ENCODE measurements at places on chromosomes 5 and 9. TPM values are rescaled to one million over a fixed set of nuclear protein-coding genes. Genes with fewer than 3 reads are reported as not detected.

Gene TICAM2
- total RNA-seq, result 4.0 TPM

- H3K27me3 ChIP-seq, result peaks cover 2% of the 10 kb centered on the region
- H3K27ac ChIP-seq, result no peak overlapping the region
- no peak for DNase-seq
- peaks cover 7% of the 10 kb centered on the region for H3K36me3 ChIP-seq
These were observed 2.8 kb downstream of the NIPSNAP3A start for GRCh38 chr9:104750185-104750767.

DNA sequence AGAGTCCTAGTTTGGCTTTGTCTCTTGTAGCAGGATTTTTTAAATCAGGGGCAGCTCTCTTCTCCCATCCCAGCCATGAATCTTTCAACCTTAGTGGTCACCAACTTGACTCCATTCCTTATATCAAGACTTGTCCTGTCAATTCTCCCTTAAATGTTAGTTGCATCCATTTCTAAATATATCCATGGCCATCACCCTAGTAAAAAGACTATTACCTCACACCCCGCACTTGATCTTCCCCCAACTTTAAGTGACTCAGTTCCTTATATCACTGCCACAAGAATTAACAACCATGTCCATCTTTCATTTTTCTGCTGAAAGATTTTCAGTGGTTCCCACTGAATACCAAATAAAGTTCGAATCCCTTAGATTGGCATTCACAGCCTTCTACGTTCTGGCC, 67.0 kb downstream of the STX17 start:
- DNase-seq, result no peak
- no peak overlapping the region for H3K4me3 ChIP-seq
- H3K27me3 ChIP-seq, result no peaks in the 10 kb centered on the region
- no peak overlapping the region for H3K27ac ChIP-seq
- H3K4me1 ChIP-seq, result no peaks in the 10 kb centered on the region

Gene ZNF483
- 2.4 TPM for total RNA-seq

DNA sequence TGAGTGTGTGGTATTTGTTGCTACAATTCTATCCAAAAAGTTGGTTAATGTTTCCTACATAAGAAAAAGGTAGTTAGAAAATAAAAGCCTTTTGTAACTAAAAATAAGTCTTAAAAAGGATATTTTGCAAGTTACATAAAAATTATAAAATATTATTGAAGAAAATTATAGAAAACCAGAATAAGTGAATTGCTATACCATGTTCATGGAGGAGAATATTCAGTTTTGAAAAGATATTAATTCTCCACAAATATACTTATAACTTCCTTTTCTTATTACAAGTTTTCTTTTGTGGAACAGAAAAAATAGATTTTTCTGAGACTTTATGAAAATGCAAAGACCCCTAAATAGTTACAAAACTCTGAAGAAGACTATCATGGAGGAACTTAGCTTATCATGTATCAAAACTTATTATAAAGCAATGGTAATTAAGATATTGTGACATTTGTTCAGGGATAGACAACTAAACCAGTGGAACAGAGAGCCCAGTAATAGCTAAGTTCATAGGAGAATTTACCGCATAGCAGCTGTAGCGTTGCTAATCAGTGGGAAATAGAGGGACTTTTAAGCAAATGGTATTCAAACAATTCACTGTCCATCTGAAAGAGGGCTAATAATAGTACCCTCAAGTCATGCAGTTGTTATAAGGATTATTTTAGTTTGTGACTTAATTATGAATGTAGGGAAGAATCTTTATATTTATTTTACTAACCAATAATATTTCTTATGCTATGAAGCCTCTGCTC, 515.2 kb upstream of the ZNF608 start:
- H3K27me3 ChIP-seq, result no peaks in the 10 kb centered on the region
- H3K36me3 ChIP-seq, result peaks cover 1% of the 10 kb centered on the region
- no peak overlapping the region for H3K4me3 ChIP-seq
- peaks cover 7% of the 10 kb centered on the region for H3K4me1 ChIP-seq
- no peak for DNase-seq
- H3K27ac ChIP-seq, result no peak overlapping the region

Gene C5orf63
- 0.77 TPM for total RNA-seq

DNA sequence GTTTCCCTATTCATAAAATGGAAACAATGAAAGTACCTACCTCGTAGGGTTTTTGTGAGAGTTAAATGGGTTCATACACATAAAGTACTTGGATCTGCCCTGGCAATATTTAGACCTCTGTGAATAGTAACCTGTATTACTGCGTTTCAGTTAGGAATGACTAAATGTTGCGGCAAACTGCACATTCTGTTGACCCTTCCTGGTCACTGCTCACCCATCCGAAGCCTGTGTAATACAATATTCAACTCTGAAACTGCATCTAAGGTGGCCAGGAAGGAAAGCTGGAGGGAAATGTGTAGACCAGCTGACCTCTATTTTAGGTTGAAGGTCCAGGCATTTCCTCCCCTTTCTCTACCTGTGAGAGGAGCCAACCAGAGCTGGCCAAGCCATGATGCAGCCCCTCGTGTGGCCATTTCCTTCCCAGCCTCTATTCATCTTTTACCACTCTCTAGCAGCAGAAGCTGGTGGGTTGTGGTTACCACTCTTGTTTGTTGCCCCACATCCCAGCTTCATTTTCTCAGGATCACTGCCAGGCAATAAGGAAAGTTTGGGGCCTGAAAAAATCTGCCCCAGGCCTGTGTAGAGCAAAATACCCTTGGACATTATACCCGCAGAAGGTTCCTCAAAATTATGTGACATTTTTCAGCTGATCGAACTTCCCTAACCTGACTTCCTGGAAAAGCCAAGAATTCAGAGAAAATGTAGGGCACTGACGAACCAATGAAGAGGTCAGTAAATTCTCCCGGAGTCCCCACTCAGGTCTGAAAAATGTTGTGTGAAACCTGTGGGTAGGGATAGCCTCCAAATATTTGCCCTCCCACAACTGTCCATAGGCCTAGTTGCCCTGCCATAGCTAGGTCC, 20.5 kb upstream of the PDCD1LG2 start:
- H3K4me3 ChIP-seq, result no peak overlapping the region
- H3K27me3 ChIP-seq, result no peaks in the 10 kb centered on the region
- no peak for DNase-seq
- no peaks in the 10 kb centered on the region for H3K36me3 ChIP-seq
- no peak overlapping the region for H3K27ac ChIP-seq

DNA sequence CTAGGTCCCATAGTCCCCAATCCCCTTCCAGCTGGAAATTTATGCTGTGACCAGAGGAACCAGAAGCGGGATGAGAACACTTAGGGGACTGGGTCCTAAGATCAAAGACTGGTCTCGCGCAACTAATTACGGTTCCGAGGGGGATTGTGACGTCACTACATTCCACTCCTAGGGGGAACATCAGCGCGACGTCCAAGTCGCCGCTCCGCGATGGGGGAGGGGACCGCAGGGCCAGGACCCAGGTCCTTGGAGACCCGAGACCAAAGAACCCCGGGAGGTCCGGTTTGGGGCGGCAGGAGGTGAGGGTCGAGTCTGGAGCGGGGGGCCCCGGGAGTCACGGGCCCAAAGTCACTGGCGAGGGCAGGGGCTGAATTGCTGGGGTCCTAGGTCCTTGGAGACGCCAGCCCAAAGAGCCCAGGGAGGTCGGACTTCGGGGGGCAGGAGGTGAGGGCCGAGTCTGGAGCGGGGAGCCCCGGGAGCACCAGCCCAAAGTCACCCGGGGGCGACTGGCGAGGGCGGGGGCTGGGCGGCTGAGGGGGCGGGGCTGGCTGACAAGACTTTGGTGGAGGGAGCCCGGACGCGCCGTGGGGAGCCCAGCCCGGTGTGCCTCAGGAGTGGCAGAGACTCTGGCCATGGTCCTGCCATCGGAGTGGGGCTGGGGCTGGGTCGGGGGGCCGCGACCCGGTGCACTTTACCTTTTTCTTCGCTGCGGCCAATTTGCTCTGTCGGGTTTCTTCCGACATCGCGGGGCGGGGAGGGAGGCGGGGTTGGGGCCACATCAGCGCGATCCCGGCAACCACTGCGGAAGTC, at the start of gene GOLGA2:
GOLGA2 (minus strand) TSS at position 810 of the 810 bp plus-strand sequence; CDS start at position 779, 31 bp downstream.
- peak within 1 kb of the TSS; percentile 96 for H3K27ac ChIP-seq
- H3K27me3 ChIP-seq, result no peaks in the 10 kb centered on the region
- peaks cover 44% of the 10 kb centered on the region for H3K4me1 ChIP-seq
- peak within 1 kb of the TSS; percentile 100 for H3K4me3 ChIP-seq
- DNase-seq, result no peak

DNA sequence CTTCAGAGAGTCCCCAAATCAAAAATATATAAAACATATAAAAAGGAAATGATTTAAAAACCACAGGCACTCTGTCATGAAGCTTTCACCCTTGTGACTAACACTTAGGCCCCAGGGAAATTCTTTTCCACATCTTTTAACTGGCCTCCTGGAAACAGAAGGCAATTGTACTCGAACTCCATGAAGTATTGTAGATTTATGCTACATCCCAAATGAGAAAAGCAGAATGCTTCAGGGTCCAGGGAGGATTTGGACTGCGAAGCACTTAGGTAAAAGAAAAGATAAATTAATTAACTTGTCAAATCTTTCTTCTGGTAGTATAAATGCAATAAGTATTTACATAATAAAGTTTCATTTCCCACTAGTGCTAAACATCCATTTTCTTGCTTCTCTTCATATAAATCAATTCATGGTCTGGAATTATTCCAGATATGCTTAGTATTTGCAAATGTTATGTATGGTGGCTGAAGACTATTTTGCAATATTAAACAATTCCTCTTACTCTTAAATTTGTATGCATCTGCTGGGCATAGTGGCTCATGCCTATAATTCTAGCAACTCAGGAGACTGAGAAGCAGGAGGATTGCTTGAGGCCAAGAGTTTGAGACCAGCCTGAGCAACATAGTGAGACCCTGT, 64.9 kb upstream of the ELL2 start:
- H3K27ac ChIP-seq, result peak overlapping the region; percentile 60
- no peaks in the 10 kb centered on the region for H3K36me3 ChIP-seq
- peaks cover 42% of the 10 kb centered on the region for H3K4me1 ChIP-seq
- DNase-seq, result no peak

Gene SPOCK1
- 125 TPM for total RNA-seq

Gene NEURL1B
- 5.4 TPM for total RNA-seq

- H3K36me3 ChIP-seq, result no peaks in the 10 kb centered on the region
- no peak for DNase-seq
- no peak overlapping the region for H3K27ac ChIP-seq
- peaks cover 21% of the 10 kb centered on the region for H3K4me1 ChIP-seq
- no peaks in the 10 kb centered on the region for H3K27me3 ChIP-seq
These were observed 108.3 kb downstream of the RPS23 start for GRCh38 chr5:82169892-82170291.

Gene JMY
- 16.9 TPM for total RNA-seq

Gene PCDHGA9
- total RNA-seq, result 0.97 TPM

- H3K36me3 ChIP-seq, result no peaks in the 10 kb centered on the region
- no peaks in the 10 kb centered on the region for H3K27me3 ChIP-seq
- no peak for DNase-seq
These were observed 154.3 kb downstream of the HMHB1 start for GRCh38 chr5:143966280-143966679.

DNA sequence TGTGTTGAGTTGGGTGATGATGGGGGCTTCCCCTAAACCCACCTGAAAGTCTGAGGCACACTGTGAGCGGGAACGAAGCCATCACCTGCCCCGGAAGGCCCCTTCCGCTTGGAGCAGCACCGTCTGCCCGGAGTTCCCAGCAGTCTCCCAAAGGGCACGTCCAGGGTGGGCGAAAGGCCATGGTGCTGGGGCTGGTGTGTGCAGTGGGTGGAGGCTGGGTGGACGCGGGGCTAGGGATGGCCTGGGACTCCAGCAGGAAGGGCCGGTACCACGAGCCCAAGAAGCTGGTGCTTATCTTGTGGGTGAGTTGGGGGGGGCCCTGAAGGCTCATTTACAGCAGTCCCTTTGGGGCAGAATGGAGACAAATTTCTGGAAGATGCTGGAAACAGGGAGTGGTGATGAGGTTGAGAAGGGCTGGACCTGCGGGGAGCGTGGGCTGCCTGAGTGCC, 4.6 kb downstream of the FLT4 start:
- peaks cover 39% of the 10 kb centered on the region for H3K27me3 ChIP-seq
- no peaks in the 10 kb centered on the region for H3K36me3 ChIP-seq
- H3K27ac ChIP-seq, result no peak overlapping the region
- peak; percentile 84 for DNase-seq
- H3K4me1 ChIP-seq, result peaks cover 6% of the 10 kb centered on the region

- no peaks in the 10 kb centered on the region for H3K27me3 ChIP-seq
- no peak for DNase-seq
- no peak overlapping the region for H3K27ac ChIP-seq
- peaks cover 33% of the 10 kb centered on the region for H3K4me1 ChIP-seq
- peaks cover 1% of the 10 kb centered on the region for H3K36me3 ChIP-seq
- H3K4me3 ChIP-seq, result no peak overlapping the region
These were observed 220.9 kb downstream of the MAPKAP1 start for GRCh38 chr9:125486152-125486508.

DNA sequence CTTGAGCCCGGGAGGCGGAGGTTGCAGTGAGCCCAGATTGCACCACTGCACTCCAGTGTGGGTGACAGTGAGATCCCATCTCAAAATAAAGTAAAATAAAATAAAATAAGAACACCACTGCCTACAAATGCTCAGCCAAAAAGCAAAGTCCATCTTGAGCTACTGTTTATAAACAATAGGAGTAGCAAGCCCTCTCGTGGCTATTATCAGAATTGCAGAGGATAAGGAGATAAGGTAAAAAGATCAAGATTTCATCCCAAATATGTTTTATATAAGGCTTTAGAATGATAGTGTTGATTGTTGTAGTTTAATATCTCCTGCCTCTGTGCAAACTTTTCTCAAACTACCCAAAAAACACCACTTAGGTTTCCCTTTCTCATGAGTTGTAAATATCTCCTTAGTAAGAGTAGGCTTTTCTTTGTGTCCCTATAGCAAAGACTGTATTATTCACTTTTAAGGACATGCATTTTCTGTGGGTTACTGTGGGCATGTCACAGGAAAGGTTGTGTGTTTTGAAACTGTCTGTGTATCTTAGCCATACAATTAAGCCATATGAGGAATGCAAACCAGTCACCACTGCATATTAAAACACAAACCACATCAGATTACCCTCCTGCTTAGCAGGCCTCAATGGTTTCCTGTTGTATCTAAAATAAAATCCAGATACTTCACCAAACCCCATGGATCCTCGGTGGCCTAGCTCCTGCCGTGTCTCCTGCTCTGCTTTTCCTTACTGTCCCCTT, 31.8 kb upstream of the CKS2 start:
- no peaks in the 10 kb centered on the region for H3K36me3 ChIP-seq
- no peaks in the 10 kb centered on the region for H3K27me3 ChIP-seq
- DNase-seq, result no peak
- H3K27ac ChIP-seq, result no peak overlapping the region
- peaks cover 4% of the 10 kb centered on the region for H3K4me1 ChIP-seq
- H3K4me3 ChIP-seq, result no peak overlapping the region
